ENCODE measurements at places on chromosomes 7 and 10.

- DNase-seq = no peak
Measured at GRCh38 chr7:111517549-111517951, 44.7 kb downstream of the IMMP2L start.

DNA sequence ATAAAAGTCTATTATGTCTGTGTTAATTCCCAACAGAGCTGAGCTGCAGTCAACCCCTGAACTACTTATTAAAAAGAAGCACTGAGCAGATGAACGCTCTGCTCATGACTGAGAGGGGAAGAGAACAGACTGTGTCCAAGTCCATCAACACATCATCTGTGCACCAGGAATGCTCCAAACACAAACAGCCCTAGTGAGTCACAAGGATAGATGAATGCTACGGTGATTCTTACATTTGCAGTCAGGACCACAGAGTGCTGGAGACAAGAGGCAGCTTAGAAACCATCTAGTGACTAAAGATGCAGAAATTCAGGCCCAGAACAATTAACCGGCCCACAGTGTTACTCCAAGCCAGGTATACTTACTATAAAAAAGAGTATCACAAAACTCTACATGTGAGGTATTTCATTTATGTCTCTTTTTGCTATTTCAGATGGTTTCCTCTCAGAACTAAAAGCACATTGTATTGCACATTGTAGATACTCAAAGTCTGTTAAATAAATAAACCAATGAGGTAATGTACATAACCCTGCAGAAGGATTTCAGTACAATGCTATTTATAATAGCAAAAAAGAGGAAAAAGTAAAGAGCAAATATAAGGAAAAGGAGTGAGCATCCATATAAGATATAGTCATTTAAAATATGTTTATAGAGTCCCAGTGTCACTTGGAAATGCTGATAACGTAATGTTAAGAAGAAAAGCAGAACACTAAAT, 159.2 kb downstream of the KCNMA1 start:
- no peak for DNase-seq

- DNase-seq = no peak
Measured at GRCh38 chr10:52004342-52004949, 305.1 kb upstream of the CSTF2T start.

DNA sequence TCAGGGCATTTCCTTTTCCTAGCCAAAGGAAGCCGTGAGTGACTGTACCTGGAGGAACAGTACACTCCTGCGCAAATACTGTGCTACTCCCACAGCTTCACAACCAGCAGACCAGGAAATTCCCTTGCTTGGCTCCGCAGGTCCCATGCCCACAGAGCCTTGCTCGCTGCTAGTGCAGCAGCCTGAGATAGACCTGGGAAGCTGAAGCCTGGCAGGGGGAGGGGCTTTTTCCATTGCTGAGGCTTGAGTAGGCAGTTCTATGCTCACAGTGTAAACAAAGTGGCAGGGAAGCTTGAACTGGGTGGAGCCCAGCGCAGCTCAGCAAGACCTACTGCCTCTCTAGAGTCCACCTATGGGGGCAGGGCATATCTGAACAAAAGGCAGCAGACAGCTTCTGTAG, 291.2 kb downstream of the HGF start:
- DNase-seq = no peak

DNA sequence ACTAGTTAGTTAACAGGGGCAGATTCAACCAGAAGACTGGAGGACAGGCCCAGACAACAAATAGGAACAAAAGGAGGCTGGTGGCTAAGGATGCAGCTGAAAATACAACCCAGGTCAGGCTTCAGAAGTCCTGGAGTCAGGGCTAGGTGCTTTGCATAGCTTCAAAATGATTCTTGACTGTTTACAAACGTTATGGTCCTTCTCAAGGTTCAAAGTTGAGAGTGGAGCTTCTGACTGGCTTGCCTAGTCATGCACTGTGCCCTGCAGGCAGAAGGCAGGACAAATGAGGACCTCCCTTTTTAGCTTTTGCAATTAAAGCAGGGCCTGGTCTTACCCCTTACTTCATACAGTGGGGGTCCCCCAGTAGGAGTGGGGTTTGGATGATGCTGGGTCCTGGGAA, 4.4 kb upstream of the CDH23 start:
- DNase-seq = no peak

DNA sequence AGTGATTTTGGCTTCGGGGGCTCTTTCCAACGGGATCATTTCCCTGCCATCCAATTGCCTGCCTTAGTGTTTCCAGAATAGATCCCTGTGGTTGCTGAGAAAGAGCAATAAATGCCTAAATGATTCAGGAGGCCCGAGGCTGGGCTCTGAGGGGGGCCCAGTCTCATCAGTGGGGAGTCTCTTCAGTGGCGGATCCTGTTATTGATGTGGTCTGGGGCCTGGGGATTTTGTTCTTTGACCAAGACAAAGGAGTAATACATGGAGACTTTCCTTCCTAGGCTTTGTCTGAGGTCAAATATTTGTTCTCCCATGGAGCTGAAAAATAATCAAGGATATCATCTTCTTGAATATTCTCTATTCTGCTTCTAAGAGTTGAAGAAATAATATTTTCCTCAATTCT, 40.8 kb downstream of the TAS2R41 start:
- no peak for DNase-seq

DNA sequence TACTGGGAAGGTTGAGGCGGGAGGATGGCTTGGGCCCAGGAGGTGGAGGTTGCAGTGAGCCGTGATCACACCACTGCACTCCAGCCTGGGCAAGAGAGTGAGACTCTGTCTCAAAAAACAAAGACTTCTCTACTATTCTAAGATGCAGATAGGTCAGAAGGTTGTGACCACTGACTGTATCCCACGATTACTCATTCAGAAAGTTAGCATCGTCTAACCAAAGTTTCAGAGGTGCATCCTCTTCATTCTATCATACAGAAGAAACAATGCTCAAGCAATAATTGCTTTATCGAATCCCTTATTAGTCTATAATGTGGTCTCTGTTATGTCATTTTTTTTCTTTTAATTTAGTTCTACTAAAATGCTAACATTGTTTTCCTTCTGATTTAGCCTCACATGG, 348.7 kb upstream of the LRGUK start:
- DNase-seq = no peak

All from stimulated activated CD4-positive, alpha-beta T cell treated with anti-CD3 and anti-CD28 coated beads, TNF-alpha, amount 100 ng/mL, for 48 hours (primary cell).